ENCODE measurements at places on chromosomes 12 and 14. TPM values are rescaled to one million over a fixed set of nuclear protein-coding genes. Genes with fewer than 3 reads are reported as not detected.

GRCh38 chr14:98415766-98416165, 856.2 kb downstream of the BCL11B start:
- DNase-seq: no peak

GRCh38 chr14:89493877-89494634, 77.0 kb upstream of the FOXN3 start:
- no peak for DNase-seq

DNA sequence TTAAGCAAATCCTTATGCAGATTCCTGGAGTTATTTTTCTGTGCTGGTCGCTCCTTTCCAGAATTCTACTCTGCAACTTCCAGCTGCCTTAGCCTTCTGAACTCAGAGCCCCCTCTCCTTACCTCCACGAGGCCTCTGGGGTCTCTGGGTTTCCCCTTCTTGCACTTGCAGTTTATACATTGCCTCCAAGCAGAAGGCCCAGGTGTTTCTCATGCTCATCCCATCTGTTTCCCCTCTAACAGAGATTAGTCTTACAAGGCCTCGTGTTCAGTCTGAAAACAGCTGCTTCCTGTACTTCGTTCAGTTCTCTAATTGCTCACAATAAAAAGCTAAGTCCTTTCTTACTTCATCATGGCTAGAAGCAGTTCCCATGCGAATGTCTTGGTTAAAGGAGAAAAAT, 134.4 kb upstream of the FGD4 start:
- DNase-seq: no peak

DNA sequence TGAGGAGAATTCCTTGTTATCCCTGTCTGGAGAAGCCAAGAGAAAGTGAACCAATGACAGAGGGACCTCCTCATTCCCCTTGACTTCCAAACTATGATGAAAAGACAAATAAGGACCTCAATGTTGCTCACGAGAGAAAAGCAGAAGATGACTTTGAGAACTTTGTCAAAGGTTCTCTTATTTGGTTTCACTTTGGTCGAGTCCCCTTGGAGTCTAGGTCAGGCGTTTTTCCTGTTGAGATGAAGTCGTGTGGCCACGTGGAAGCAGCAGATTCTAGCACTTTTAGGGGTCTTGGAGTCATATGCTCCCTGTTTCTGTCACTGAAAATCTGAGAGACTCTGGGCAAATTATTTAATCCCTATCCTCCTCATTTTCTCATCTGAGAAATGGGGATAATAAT, 33.8 kb upstream of the COL2A1 start:
- DNase-seq: no peak

- no peak for DNase-seq
These were observed 16.3 kb upstream of the FLVCR2 start for GRCh38 chr14:75562089-75562488.

DNA sequence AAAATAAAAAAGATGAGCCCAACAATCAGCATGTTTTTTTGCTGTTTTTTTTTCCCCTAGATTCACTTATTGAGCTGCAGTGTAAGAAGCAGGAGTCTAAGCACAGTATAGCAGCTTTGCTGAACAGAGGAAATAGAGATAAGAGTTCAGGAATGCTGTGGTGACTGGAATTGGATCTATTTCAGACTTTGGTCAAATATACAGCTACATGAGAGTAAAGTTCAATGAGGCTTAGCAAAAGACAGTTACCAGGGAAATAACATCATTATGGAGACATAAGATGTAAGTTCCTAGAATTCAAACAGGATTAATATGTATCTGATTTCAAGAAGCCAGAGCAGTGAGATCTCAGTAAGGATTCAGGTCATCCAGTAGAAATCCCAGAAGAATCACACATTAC, 613.0 kb downstream of the RPS29 start:
- DNase-seq: no peak

SRRM4 gene
- polyA plus RNA-seq: 2.2 TPM

DNA sequence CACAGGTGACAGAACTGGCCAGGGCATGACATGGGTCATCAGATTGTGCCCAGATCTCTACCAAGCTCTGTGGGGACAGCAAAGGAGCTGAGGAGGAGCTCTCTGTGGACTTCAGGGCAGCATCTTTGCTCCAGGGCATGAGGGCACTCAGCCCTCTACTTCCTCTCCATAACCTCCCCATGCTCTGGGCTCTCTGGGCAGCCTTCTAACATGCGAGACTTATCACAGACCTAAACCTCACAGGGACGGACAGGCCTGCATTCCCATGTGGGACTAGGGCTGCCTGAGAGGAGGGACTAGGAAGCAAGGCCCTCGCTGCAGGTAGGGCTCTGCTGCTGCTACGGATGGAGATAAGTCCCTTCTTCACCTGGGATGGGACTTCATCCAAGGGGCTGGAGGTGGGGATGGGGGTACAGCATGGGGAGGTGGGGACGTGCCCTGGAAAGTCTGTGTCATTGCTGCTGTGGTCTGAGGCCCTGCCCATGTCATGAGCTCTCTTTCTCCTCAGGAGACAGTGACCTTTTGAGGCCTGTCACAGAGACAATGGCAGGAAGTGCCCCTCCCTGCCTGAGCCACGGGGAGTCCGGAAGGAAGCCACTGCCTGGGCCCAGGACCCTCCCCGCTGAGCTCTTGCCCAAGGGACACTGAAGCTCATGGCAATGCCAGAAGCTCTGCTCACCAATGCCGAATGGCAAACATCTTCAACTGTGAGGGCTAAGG, 44.1 kb downstream of the PITPNM2 start:
- no peak for DNase-seq

DNA sequence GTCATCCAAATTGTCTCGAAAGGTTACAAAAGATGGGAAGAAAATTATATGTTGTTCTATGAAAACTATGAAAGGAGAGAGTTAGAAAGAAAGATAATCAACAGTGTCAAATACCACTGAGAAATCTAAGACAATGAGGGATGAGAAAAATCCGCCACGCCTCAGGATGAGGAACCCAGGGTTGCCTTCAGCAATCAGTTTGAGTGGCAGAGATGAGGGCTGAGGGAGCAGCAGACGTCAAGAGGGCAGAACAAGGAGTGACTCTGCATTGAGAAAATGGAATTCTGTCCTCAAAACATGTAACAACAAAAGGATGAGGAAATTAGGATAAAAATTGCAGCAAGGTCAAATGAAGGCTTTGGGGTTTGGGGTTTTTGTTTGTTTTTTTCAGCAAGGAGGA, 18.3 kb upstream of the OXA1L start:
- DNase-seq: no peak

DNA sequence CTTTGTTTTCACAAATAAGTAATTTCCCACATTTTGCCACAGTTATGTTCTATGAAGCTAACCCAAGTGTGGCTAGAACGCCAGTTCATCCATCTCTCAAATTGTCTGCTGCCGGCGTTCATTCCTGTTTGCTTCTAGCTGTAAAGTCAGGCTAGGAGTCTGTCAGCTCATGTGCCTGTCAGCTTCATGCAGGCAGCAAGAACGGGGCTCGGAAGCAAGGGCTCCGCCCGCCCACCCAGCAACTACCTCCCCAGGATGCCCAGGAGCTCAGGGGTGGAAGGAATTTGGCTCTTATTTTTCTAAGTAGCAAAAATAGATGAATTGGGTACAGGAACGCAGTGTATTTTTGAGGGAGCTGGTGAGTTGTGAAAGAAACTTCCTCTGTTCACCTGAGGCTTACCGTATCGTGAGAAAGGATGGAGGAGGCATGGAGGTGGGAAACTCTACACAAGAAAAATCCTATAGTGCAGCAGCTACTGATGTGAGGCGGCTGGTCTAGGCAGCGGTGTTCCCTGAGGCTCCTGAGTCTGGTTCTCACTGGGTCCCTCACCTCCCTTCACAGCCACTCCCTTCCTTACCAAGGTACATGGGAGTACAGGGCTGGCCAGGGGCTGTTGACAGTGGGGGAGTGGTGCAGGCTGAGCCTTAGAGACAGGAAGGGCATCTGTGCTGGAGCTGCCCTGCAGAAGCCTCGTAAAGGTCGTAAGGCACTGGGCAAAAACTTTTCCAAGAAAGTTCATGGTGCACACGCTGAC, 54.5 kb upstream of the AMN start:
- DNase-seq: no peak

CMA1 gene
- not detected for polyA plus RNA-seq

JAG2 gene
- polyA plus RNA-seq: 0.93 TPM

NEUROD4 gene
- 1.1 TPM for polyA plus RNA-seq

DNA sequence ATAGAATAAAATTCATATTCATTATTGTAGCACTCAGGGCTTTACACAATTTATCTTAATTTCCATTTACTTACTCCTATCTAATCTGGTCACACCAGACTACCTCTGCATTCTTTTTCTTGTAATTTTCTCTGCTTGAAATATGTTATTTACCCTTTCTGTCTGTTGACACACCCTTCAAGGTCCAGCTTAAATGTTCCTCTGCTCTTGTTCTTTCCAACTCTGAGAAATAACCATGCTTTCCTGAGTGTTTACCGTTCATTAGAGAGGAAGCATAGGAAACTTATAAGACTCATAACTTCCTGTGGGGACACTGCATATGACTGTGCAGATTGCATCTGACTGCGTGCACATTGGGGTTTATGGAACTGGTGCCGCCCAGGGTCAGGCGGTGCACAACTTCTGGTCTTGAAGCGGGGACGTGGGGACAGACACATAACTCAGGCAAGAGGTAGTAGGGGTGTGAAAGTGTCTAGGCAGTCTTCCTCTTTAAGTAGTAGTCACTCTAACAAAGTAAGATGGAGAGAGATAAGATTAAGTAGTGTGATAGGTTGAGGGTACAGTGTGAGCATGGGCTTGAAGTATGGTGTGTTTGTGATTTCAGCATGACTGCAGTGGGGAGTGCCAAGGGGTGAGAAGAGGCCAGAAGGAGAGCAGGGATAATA, 42.6 kb upstream of the FOXJ2 start:
- peak; percentile 57 for DNase-seq

- no peak for DNase-seq
These were observed 56.0 kb downstream of the PTPRB start for GRCh38 chr12:70581208-70581607.

TGM1 gene
- 0.44 TPM for polyA plus RNA-seq

PROX2 gene
- polyA plus RNA-seq: not detected

STON2 gene
- 0.88 TPM for polyA plus RNA-seq

DNA sequence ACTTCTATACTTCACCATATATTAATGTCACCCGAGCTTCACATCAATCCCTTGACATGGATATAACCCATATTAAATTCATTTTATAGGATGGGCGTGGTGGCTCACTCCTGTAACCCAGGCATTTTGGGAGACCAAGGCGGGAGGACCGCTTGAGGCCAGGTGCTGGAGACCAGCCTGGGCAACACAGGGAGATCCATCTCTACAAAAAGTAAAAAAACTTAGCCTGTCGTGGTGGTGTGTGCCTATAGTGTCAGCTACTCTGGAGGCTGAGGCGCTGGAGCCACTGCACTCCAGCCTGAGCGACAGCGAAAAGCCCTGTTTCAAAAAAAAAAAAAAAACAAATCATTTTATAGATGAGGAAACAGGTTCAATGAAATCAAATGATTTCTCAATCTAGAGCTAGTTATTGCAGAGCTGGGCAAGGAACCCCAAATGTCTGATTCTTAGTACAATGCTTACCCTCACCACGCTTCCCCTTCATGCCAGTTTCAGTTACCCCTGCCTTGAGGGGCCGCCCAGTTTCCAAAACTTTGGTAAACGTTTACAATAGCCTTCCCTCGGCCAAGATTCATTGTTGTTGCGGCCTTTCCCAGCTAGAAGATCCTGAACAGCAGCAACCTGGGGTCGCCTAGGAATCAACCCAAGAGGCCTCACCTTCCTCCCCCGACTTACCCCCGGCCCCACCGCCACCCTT, 751 bp downstream of the PSMB5 start:
- no peak for DNase-seq

DNA sequence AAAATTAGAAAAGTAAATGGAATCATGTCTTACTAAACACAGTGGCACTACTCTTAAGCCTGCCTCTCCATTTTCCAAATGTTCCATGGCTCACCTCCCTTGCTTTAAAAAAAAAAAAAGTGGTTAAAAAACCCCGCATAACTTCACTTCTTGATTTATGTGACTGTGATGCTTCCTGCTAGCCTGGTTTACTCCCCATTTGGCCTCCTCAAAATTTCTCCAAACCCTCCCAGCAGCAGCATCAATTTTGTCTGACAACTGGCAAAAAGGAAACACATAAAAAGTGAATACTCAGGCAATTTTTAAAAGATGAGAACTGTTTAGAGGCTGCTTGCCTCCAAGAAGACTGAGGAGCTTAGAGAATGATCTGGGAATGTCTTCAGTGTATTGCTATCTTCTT, 17.8 kb upstream of the EGLN3 start:
- DNase-seq: no peak

DNA sequence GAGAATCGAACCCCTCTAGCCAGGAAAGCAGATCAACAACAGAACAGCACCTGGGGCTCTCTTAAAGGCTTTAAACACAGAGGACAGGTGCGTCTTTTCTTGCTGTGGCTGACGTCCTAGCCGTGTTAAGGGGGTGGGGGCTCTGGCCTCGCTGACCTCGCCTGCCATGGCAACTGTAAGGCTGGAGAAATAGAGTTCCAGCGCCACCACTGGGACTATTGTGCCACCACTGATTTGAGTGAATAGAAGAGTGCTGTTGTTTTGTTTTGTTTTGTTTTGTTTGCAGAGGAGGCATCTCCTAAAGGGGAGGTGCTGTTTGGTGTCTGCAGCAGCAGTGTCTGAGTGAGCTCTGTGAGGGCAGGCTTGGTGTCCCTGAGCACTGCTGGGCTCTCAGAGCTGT, 34.2 kb upstream of the PRMT8 start:
- no peak for DNase-seq

DNA sequence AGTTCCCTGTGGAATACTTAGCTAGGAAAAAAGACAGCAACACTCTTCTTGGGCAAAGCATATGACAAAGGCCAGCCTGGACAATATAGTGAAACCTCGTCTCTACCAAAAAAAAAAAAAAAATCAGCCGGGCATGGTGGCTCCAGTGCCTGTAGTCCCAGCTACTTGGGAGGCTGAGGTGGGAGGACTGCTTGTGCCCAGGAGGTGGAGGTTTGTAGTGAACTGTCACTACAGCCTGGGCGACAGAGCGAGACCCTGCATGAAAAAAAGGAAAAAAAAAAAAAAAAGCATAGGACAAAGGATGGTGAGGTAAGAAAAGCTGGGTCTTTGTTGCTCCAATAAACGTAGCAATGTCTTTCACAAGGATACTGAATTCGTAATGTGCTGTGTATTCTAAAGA, 1.1 kb downstream of the TXNDC16 start:
- no peak for DNase-seq

TDRD9 gene
- 5.8 TPM for polyA plus RNA-seq

OR6C65 gene
- polyA plus RNA-seq: not detected

AQP6 gene
- 1.1 TPM for polyA plus RNA-seq

SMIM41 gene
- not detected for polyA plus RNA-seq

SYCP3 gene
- polyA plus RNA-seq: not detected

SELPLG gene
- 4.8 TPM for polyA plus RNA-seq

PLBD1 gene
- polyA plus RNA-seq: 3.4 TPM

All from adrenal gland (tissue), 19 donors.